ENCODE measurements at places on chromosomes 3 and 15.

GRCh38 chr15:57044072-57044702 lies 125.7 kb downstream of the TCF12 start:
- peaks cover 46% of the 10 kb centered on the region for H3K4me1 ChIP-seq
- H3K27me3 ChIP-seq: no peaks in the 10 kb centered on the region
- no peak overlapping the region for H3K4me3 ChIP-seq
- H3K27ac ChIP-seq: no peak overlapping the region

DNA sequence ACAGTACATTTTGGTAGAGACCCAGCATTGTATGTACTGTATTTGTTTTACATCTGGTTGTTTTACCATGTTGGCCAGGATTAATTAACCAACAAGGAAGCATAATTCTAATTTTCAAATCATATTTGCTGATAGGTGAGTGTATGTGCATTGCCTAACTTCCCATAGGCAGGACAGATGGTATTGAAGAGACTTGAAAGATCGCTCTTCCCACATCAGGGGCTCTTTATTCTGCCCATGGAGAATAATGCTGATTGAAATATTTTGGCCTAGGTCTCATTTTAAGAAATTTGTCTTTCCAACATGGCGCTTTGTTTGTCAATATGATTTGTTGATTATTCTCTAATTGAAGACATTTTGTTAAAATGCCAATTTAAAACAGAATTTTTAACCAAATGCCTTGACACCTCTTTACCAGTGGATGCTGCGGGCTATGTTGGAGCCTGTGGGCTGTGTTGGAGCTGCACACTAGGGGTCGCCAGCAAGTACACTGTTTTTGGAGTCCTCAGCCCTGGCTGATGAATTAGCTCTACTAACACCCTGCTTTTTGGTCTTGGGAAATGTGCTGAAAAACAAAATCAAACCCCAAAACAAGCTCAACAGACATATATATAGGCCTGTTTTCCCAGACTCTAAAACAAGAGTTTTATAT lies 5.3 kb downstream of the P2RY12 start:
- H3K36me3 ChIP-seq: no peaks in the 10 kb centered on the region
- H3K4me1 ChIP-seq: peaks cover 54% of the 10 kb centered on the region
- H3K27me3 ChIP-seq: no peaks in the 10 kb centered on the region
- no peak for DNase-seq

DNA sequence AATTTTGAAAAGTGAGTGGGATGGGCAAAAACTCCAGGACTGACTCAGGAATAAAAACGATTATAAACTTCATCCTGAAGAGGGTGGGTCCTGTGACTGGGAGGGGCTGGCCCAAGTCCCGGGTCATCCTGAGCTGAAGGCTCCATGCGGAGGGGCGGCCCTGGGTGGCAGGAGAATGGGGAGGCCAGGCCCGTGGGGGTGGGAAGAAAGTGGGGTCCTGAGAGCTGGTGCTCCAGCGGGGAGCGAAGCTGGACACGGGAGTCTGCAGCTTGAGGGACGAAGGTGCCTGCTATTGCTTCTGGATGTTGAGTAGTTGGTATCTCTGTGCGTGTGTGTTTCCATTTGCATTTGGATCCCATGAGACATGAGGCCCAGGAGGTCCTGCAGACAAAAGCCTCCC lies 4.7 kb upstream of the OCA2 start:
- no peak for DNase-seq
- H3K27me3 ChIP-seq: peaks cover 50% of the 10 kb centered on the region
- H3K4me3 ChIP-seq: no peak overlapping the region
- H3K36me3 ChIP-seq: no peaks in the 10 kb centered on the region

GRCh38 chr3:60720736-60721135 lies 530.5 kb downstream of the FHIT start:
- H3K27me3 ChIP-seq: no peaks in the 10 kb centered on the region
- H3K27ac ChIP-seq: no peak overlapping the region
- H3K4me3 ChIP-seq: no peak overlapping the region
- no peak for DNase-seq
- no peaks in the 10 kb centered on the region for H3K36me3 ChIP-seq

- H3K36me3 ChIP-seq: no peaks in the 10 kb centered on the region
- H3K27me3 ChIP-seq: no peaks in the 10 kb centered on the region
- no peak for DNase-seq
- H3K4me1 ChIP-seq: peaks cover 3% of the 10 kb centered on the region
Measured at GRCh38 chr15:67026610-67026967, 38.8 kb upstream of the SMAD3 start.

GRCh38 chr3:29338377-29338776 lies 57.5 kb downstream of the RBMS3 start:
- no peaks in the 10 kb centered on the region for H3K36me3 ChIP-seq
- H3K27me3 ChIP-seq: no peaks in the 10 kb centered on the region
- H3K27ac ChIP-seq: no peak overlapping the region

GRCh38 chr3:44395714-44396113 lies 57.1 kb downstream of the TCAIM start:
- no peaks in the 10 kb centered on the region for H3K27me3 ChIP-seq
- DNase-seq: no peak
- H3K4me3 ChIP-seq: no peak overlapping the region
- H3K36me3 ChIP-seq: peaks cover 9% of the 10 kb centered on the region

DNA sequence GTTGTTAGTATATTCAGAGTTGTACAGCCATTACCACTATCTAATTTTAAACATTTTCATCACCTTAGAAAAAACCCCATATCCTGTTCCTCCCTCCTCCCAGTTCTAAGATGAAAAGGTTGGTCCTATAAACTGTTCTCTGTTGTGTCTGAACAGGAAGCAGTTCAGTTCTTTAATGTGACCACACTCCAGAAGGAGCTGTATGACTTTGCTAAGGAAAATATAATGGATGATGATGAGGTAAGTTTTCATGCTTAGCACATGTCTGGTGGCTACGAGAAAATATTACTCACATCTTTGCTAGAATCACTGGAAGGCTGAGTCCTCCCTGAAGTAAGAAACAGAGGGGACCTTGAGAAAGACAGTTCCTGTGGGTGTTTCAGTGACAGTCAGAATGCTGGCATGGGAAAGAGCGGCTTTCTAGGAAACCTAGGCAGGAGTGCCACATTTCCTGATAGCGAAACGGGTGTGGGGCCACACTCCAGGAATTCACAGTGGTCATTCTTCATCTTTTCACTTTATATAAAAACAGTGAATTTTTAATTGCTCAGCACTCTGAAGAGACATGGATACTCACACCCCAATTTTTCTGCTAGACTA lies 20.3 kb downstream of the CRTAP start:
- H3K27ac ChIP-seq: no peak overlapping the region
- H3K27me3 ChIP-seq: no peaks in the 10 kb centered on the region
- H3K4me1 ChIP-seq: peaks cover 8% of the 10 kb centered on the region
- peaks cover 51% of the 10 kb centered on the region for H3K36me3 ChIP-seq
- no peak for DNase-seq

DNA sequence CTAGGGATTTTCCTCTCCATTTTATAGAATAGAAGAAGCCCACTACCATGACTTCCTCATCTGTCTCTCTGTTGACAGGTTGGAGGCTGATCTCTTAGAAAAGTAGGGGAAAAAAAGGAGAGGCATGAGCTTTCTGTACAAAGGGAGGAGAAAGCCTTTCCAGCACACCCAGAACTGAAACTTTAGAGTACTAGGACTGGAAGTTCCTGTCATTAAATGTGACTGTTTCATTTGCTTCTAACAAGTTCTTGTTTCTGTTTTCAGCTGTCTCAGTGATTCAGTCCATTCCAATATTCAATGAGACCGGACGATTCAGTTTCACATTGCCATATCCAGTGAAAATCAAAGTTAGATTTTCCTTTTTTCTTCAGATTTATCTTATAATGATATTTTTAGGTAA lies 39.0 kb downstream of the INTS14 start:
- H3K4me3 ChIP-seq: no peak overlapping the region
- no peak overlapping the region for H3K27ac ChIP-seq
- no peaks in the 10 kb centered on the region for H3K27me3 ChIP-seq
- H3K4me1 ChIP-seq: no peaks in the 10 kb centered on the region

GRCh38 chr3:121604759-121605158 lies 11.6 kb downstream of the FBXO40 start:
- no peak for DNase-seq
- H3K4me3 ChIP-seq: no peak overlapping the region
- no peaks in the 10 kb centered on the region for H3K36me3 ChIP-seq

GRCh38 chr3:63751459-63751858 lies 67.6 kb upstream of the C3orf49 start:
- H3K27me3 ChIP-seq: no peaks in the 10 kb centered on the region
- no peaks in the 10 kb centered on the region for H3K36me3 ChIP-seq
- no peaks in the 10 kb centered on the region for H3K4me1 ChIP-seq
- H3K4me3 ChIP-seq: no peak overlapping the region
- DNase-seq: no peak
- H3K27ac ChIP-seq: no peak overlapping the region

- no peaks in the 10 kb centered on the region for H3K4me1 ChIP-seq
- no peak for DNase-seq
- no peaks in the 10 kb centered on the region for H3K27me3 ChIP-seq
- H3K4me3 ChIP-seq: no peak overlapping the region
- H3K27ac ChIP-seq: no peak overlapping the region
Measured at GRCh38 chr3:18643281-18643680, 218.1 kb upstream of the SATB1 start.

DNA sequence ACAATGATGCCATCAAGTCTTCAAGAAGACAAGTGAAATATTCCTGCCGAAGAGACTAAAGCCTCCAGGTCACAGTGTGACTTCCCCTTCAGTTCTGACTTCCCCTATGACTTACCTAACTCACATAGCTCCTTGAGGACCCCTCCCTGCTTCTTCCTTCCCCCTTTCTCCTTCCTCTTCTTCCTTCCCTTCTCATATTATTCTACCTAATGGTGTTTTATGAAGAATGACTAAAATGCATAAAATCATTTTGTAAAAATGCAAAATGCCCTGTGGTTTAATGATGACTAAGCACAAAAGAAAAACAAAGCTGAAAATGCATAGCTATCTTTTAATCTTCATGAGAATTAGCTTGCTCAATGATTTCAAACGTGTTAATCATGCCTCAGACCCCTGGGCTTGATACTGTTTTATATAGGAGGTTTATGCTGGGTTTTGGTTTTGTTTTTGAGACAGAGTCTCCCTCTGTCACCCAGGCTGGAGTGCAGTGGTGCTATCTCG lies 26.1 kb upstream of the TM4SF4 start:
- no peaks in the 10 kb centered on the region for H3K36me3 ChIP-seq
- H3K4me3 ChIP-seq: no peak overlapping the region
- peaks cover 8% of the 10 kb centered on the region for H3K4me1 ChIP-seq
- DNase-seq: no peak

DNA sequence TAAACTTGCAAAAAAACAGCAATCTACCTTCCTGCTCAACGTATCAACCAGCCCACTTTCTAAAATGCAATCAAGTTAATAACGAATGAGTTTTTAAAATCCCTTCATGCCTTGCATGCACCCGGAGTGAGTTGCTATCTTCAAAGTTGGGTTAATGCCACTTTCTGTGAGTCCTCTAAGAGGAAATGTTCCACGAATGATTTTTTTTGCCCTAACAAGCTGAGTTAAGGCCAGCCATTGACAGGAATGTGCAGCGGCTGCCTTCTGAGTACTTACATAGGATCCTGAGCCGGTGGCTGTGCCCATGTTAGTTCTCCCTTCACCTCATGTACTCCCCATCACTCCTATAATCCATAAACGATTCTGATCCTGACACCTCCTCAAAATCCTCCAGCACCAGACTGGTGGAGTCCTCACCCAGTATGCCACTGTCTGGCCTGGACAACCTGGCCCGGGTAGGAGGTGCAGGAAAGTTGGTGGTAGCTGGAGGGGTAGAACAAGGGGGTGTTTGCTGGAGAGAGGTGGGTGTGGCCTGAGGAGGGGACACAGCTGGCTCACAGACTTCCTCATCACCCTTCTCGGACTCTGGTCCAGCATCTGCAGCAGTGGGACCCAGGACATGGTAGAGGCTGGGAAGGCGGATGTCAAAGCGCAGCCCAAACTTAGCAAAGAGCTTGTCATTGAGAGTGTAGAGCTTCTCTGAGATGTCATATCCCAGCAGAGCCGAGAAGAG lies 12.4 kb downstream of the POPDC2 start:
- H3K36me3 ChIP-seq: peaks cover 30% of the 10 kb centered on the region
- no peak overlapping the region for H3K27ac ChIP-seq
- DNase-seq: no peak
- H3K4me3 ChIP-seq: no peak overlapping the region
- no peaks in the 10 kb centered on the region for H3K27me3 ChIP-seq

- H3K27me3 ChIP-seq: no peaks in the 10 kb centered on the region
- H3K36me3 ChIP-seq: no peaks in the 10 kb centered on the region
- peak overlapping the region; percentile 74 for H3K27ac ChIP-seq
- H3K4me1 ChIP-seq: peaks cover 49% of the 10 kb centered on the region
Measured at GRCh38 chr3:133490468-133491351, 82.8 kb upstream of the CDV3 start.

GRCh38 chr15:31031471-31032067 lies 40.1 kb upstream of the MTMR10 start:
- peak overlapping the region; percentile 62 for H3K27ac ChIP-seq
- peaks cover 2% of the 10 kb centered on the region for H3K27me3 ChIP-seq
- H3K4me1 ChIP-seq: peaks cover 53% of the 10 kb centered on the region
- no peaks in the 10 kb centered on the region for H3K36me3 ChIP-seq
- no peak overlapping the region for H3K4me3 ChIP-seq
- DNase-seq: no peak

DNA sequence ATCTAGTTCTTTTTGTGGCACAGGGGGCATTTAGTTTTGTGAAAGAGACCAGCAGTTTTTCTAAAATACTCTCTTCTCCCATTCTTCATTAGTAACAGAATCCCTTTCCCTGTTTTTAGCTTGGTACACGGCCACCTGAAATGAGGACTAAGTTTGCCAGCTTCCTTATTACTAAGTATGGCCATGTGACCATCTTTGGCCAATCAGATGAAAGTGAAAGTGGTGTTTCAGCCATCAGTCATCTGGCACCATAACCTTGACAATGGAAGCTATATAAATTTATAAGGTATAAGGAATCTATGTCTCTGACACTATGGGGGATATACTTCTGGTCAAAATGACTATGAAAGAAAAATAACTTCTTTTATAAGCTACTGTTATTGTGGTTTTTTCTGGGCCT lies 570.4 kb downstream of the AGBL1 start:
- no peak for DNase-seq
- no peak overlapping the region for H3K27ac ChIP-seq
- H3K4me1 ChIP-seq: peaks cover 9% of the 10 kb centered on the region
- no peak overlapping the region for H3K4me3 ChIP-seq
- no peaks in the 10 kb centered on the region for H3K27me3 ChIP-seq

GRCh38 chr15:61777689-61778088 lies 282.6 kb downstream of the VPS13C start:
- no peak for DNase-seq
- H3K36me3 ChIP-seq: no peaks in the 10 kb centered on the region
- H3K4me1 ChIP-seq: no peaks in the 10 kb centered on the region
- H3K27ac ChIP-seq: no peak overlapping the region

GRCh38 chr3:190265796-190266195 lies 56.5 kb downstream of the CLDN1 start:
- no peaks in the 10 kb centered on the region for H3K36me3 ChIP-seq
- H3K4me1 ChIP-seq: no peaks in the 10 kb centered on the region
- H3K4me3 ChIP-seq: no peak overlapping the region
- no peaks in the 10 kb centered on the region for H3K27me3 ChIP-seq
- DNase-seq: no peak

DNA sequence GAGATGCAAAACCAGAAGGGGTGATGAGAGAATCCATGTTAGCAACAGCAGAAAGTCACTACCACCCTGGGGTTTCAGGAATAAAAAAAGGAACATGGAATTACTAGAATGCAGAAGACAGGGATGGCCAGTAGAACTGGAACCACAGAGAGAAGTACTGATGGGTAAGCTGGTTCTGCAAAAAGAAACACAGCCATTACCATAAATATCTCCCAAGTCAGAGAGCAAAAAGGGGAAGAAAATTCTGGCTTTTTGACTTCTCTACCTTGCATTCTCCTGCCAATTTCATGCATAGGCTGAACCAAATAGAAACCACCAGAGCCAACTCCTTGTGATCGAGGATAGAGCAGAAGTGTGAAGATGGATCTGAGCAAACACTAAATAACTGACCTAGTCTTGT lies 550.4 kb upstream of the NAALADL2 start:
- H3K4me3 ChIP-seq: no peak overlapping the region
- H3K4me1 ChIP-seq: no peaks in the 10 kb centered on the region
- H3K27me3 ChIP-seq: no peaks in the 10 kb centered on the region
- no peak overlapping the region for H3K27ac ChIP-seq

All from activated B cell treated with CpG ODN at 0.5 μM for 24 hours (primary cell).